RPMI7951 (cell line): ENCODE measurements at places on chromosomes 16 and 17.

- DNase-seq = no peak
Observed at GRCh38 chr16:85736921-85737320, 14.0 kb downstream of the C16orf74 start.

DNA sequence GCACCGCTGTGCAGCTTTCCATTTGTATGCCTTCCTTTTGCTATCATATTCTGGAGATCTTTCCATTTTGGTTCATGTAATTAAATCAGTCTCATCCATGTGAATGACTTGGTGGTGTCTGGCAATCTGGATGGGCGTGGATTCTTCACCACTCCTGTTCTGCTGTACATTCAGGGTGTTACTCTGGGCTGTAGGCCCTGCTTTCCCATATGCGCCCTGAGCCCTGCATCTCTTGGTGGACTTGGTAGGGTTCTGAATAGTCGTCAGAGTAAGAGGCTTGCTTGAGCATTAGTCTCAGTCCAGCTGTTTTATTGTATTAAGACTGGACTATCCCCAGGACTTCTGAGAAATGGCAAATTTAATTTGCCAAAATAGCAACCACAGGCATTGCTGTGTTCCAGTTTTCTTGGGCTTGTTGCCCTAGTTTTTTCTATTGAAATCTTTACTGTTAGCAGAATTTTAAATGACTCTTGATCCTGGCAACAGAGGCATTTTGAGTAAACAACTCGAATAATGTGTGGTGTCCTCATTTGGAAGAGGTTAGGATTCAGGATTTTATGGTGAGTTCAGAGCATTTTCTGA is 14.9 kb downstream of the BANP start:
- DNase-seq = no peak

DNA sequence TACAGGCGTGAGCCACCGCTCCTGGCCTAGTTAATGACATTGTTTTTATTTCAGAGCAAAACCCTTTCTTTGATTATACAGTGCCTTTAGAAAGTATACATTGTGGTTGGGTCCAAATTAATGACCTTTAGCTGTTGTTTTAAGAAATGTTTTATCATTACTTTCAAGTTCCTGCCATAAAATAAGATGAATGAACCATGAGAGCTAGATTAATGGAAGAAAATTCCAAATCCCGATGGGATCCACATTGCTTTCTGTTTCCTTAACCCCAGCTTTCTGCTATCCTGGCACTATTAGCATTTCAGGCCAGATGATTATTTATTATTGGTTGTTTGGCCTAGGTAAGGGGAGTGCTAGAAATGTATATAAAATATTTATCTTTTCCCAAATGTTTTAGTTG is 131.7 kb downstream of the ABCC1 start:
- DNase-seq = no peak

GRCh38 chr17:10046786-10047785 is 142.0 kb upstream of the RCVRN start:
- DNase-seq = no peak

DNA sequence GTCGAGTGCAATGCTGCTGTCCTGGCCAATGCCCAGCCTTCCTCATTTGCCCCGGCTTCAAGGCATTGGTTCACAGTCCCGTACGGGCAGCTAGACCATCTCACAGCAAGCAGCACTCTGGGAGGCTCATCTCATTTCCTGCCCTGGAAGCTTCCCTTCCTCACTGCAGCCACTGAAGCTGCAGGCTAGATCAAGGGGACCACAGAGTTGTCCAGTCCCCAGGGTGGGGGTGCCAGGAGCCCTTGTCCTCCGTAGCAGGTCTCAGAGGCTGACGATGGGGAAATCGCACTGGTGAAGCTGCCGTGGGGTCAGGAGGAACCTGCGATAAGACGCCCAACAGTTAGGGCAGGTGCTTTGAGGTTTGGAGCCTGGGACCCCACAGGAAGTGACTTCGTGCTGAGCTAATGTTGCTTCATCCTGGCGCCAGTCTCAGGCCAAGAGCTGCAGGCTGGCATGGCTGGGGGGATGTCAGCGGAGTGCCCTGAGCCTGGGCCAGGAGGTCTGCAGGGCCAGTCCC is at the start of gene SPNS3:
SPNS3 (plus strand) TSS at position 426 of the 517 bp plus-strand sequence; CDS start at position 454, 28 bp downstream.
- DNase-seq = no peak

DNA sequence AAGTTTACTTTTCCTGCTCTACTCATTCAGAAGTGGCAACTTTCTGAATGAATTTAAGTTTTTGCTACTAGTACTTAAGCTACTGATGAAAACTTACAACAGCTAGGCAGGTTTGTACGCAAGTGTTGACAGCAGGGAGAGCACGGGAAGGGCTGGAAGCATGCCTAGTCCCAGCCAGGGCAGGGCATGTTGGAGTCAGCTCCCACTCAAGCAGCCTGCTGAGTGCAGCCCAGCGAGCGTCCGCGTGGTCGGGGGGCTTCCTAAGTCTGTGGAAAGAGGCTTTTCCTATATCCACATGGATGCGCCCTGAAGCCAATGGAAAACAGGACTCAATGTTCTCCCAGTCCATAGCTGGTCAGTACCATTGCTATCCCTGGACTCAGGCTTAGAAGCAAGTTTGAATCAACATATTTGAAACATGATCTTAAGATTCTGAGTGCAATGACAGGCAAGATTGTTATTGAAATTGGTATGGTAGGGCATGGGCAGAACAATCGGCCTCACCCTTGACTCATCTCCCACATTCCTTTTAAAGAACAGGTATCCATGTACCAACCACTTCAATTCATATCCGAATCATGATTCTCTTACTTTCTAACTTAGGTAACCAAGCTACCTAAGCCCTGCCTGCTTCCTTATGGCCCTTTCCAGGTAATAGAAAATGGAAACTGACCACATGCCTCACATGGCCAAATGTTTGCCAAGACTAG is 22.5 kb downstream of the CYB5D2 start:
- no peak for DNase-seq

DNA sequence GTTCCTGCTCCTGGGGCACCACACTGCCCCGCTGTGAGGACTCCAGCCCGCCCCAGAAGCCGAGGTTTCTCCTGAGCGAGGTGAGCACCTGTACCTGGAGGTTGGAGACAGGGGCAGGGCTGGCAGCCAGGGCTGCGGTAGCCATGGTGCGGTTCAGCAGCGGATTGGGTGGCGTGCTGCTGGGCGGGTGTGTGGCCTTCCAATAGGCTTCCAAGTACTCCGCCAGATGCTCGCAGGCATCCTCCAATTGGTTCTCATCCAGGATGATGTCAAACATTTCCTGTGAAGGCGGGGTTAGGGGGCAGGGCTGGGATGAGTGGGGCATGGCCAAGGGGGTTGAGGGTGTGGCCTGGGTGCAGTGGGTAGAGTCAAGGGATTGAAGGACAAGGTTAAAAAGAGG is 11.3 kb upstream of the ARL5C start:
- no peak for DNase-seq

GRCh38 chr17:1251866-1252608 is 18.2 kb upstream of the BHLHA9 start:
- DNase-seq = no peak

DNA sequence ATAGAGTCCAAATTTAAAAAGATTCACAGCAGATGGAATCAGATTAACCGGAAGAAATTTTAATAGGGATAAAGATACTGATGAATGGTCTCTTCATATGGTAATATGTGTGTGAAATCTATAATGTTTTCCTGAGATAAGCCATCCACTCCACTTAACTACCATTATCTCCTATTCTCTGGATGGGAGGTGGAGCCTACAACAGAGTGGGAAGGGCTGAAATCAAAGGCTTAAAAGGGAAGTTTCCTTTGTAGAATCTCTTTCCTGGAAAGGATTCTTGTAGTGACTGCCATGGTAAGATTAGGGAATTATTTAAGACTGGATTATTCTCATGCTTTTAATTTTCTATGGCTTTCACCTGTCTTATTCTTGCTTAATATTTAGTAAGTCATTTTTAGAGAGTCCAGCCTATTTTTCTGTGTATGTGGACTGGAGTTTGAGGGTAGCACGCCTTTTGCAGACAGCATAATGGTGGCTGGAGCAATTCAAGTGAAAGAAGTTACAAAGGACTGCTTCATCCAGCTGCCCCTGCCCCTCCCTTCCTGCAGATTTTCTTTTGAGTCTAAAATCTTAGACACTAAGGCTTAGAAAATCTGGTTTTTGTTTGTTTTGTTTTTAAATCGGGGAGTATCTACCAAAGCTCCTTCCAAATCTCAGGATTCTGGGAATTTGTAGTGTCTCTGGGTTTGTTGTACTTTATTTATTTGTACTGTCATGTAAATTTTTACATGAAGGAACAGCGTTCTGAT is 26.5 kb downstream of the KAT7 start:
- no peak for DNase-seq

DNA sequence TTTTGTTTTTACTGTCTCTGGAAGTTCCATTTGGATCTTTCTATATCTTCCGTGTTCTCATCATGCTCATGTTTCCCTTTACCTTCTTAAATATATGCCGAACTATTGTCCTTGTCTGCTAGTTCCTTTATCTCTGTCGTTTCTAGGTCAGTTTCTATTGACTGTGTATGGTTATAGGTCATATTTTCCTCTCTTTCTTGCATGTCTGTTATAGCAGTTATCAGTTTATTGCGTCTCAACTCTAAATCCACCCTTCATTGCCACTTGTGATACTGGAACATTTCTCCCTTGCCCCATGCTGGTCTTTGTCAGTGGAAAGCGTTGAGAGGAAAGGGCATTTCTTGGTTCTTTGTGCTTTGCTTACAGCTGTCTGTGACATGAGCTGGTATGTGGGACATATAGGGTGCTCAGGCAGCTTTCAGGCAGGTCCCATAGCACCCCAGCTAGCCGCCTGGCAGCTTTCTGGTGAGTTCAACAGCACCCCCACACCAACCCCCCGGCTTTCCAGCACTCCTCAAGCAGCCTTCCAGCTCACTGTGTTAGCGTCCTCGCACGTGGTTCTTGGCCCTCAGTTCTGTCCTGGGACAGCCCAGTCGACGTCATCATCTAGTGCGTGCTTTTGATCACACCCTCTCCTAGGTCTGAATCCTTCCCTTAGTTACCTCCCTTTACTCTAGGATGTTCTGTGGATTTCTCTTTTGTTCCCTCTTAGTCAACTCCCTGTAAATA is 15.4 kb upstream of the DNASE1 start:
- no peak for DNase-seq

GRCh38 chr17:74427048-74427762 is 4.7 kb upstream of the GPRC5C start:
- DNase-seq = peak; percentile 58

- DNase-seq = no peak
Observed at GRCh38 chr17:66235377-66235994, 6.3 kb upstream of the APOH start.

DNA sequence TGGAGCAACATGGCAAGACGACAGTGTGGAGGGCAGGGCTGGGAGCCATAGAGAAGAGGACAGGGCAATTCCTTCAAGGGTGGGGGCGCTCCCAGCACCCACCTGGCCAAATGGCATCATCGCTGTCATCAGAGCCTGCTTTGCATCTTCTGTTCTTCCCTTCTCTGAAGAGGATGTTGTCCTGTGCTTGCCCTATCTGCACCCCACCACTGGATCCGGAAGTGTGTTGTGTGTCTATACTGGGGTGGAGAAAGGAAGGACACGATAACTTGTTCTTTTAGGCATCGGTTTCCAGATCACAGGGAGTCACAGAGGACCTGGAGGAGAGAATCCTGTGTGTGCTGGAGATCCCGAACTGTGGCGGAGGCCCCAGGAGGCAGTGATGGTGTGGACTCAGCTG is 25.7 kb upstream of the ANKRD40CL start:
- DNase-seq = no peak

- no peak for DNase-seq
Observed at GRCh38 chr16:87342978-87343752, 26.0 kb upstream of the C16orf95 start.

DNA sequence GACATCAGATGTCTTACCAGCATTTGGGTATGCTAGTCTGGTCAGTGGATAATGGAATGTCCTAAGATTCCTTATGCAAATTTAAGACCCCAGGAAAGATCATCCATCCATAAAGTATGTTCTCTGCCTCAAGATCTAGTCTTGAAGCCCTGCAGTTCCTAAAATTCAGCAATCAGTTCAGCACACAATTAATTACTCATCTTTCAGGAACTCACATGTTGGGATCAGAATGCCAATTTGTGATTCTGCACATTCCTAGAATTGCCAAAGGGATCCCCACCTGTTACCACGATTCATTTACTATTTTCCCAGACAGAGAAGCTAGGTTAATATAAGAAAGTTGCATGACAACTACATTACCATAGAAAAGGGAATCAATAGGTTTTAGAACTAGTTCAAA is 3.2 kb downstream of the OR2C1 start:
- DNase-seq = no peak

GRCh38 chr17:80761110-80761871 is 216.7 kb downstream of the RPTOR start:
- DNase-seq = peak; percentile 94

GRCh38 chr17:27319541-27320221 is 25.8 kb downstream of the WSB1 start:
- peak; percentile 46 for DNase-seq

GRCh38 chr17:66508896-66509844 is 206.8 kb downstream of the PRKCA start:
- DNase-seq = peak; percentile 75

GRCh38 chr17:57873261-57874057 is 23.6 kb upstream of the MRPS23 start:
- DNase-seq = no peak

- no peak for DNase-seq
Observed at GRCh38 chr17:39194089-39194984, 3.1 kb downstream of the CACNB1 start.

DNA sequence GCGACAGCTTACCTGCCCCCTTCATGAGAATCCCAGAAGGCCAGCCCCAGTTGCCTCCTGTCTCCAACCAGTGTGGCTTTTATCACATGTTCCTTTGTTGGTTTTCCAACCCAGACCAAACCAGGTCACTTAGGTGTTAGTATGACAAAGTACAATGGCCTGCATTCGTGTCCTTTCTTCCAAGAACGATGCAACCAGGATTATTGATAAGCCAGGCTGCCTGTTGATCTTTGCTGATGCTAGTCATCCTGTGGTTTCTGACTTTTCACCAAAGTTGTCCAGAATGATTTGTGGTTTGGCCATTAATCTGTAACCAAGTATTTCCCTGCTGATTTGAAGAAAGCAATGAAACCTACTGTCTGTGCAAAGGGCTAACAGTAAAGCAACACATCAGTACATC is 191.4 kb downstream of the CYLD start:
- no peak for DNase-seq

DNA sequence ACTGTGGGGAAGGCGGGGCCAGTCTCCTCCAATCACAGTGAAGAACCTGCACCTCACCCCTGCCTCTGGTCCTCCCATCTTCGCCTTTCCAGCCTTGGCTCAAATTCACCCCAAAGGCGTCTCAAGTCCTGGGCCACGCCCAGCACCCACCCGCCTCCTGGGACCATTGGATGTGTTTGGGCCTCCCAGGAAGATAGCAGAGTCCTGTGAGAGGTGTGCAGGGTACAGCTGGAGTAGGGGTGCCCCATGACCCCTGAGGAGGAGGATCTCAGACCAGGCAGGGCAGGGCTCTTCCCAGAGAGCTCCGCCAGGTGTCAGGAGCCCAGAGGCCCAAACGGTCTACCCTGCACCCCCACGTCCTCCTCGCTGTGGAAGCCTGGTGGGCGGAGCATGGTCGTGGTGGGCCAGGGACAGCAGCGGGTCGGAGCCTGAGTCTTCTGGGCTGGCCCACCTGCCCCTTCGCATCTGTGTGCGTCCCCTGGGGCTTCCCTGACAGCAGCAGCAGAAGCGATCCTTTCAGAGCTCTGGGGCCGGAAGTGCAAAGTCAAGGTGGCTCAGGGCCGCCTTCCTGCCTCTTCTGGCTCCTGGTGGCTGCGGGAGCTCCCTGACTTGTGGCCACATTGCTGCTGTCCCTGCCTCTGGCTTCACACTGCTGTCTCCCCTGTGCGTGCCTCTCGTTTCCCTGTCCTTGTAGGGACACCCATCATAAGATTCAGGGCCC is 34.9 kb upstream of the ZNF469 start:
- DNase-seq = no peak
